RPMI7951 (cell line): ENCODE measurements at places on chromosomes 3 and 15. TPM values are rescaled to one million over a fixed set of nuclear protein-coding genes. Genes with fewer than 3 reads are reported as not detected.
A peak's percentile ranks its signal among the peaks of the same experiment; 100 is the strongest.

DNA sequence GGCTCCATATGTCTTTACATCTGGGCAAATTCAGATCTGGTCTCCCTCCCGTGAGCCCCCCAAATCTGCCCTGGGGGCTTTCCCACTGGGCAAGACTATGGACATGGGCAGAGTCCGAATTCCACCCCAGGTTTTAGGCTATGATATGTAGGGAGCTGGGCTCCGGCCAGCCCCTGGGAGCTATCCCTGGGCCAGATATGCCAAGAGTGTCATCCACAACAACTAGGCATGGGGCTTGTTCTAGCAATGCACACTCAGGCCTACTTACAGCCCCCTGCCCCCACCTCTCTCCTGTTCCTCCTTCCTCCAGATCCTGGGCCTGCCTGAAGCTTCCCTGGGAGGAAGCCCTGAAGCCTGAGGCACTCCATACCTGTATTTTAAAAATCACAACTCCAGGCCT is 622 bp downstream of the XIRP1 start:
- DNase-seq, result no peak

IQCF5 gene
- not detected in 2 replicates for total RNA-seq

TTLL13 gene
- not detected in 2 replicates for total RNA-seq

- DNase-seq, result no peak
Observed at GRCh38 chr3:61718565-61718964, 157.2 kb downstream of the PTPRG start.

DNA sequence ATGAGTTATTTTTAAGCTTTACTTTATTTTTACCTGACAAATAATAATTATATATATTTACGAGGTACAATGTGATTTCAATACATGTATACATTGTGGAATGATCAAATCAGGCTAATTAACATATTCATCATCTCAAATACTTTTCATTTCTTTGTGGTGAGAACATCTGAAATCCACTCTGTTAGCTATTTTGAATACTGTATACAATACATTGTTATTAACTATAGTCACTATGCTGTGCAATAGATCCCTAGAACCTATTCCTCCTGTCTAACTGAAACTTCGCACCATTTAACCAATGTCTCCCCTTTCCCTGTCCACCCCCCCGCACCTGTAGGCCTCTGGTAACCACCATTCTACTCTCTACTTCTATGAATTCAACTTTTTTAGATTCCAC is 7.9 kb upstream of the SPPL2A start:
- DNase-seq, result no peak

GRCh38 chr3:140311428-140311827 is 366.4 kb upstream of the TRIM42 start:
- DNase-seq, result no peak

DNA sequence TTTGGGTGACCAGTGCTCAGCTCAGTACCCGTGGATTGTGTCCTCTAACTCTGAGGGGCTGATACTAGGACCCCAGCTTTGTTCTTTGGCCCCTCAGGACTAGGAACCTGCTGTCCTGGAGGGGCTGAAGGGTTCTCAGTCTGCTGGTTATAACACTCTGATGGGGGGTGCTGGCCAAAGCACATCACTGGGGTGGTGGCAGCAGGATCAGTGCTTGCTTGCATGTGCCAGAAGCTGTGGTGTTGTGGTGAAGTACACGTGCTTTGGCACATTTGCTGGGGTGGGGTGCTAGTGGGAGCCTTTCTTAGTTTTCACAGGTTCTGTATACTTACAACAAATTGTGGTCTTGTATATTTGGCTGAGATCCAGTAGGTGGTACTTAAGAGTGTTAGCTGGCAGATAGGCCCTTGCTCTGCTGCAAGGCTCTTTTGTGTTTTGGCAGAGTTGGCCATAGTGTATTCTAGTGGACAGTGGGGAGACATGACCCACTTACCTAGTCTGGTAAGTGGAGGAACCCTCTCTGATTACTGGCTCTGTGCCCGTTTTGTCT is 344.3 kb downstream of the EDEM1 start:
- DNase-seq, result no peak

GRCh38 chr3:99875581-99875928 is 57.9 kb downstream of the CMSS1 start:
- DNase-seq, result no peak

RARRES1 gene
- total RNA-seq, result 3.7 and 4.0 TPM in 2 replicates

DNA sequence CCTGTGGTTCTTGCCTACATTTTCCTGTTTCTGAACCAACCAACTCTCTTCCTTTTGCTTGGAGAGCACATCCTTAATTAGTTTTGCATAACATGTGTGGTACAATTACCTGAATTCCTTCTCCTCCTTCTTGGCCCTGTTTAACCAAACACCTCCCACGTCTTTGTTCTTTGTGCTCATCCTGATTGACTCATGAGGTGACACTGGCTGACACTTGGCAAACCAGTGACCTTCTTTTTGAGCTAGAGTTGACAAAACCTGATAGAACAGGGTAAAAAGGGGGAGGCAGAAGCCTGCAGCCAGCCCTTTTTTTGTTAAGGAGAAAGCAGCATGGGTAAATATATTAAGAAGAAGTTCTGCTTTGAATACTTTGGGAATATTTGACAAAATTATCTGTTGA is 99.2 kb upstream of the SAMMSON start:
- DNase-seq, result no peak

DNA sequence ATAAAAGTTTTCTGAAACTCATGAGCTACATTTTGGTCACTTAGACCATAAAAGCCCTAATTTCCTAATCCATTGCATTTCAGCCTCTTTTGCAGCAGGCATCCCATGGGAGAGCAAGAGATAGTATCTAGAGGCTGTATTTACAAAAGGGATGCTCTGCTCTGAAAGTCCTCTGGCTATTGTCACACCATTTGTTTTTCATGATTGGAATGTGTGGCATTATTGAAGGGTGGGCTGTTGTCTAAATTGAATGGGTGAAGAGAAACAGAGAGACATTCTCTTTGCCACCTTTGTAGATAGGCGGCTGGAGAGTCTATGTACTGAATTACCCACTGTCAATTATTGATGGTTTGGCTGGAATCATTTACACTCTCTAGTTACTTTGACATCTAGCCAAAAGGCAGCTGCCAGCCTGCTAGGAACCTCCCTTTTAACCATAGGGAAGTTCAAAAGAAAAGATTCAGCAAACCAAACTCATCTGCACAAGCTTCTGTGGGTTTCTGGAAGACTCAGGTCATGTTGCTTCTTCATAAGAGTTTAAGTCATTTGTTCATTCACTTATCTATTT is 89.8 kb upstream of the RARB start:
- DNase-seq, result no peak

DNA sequence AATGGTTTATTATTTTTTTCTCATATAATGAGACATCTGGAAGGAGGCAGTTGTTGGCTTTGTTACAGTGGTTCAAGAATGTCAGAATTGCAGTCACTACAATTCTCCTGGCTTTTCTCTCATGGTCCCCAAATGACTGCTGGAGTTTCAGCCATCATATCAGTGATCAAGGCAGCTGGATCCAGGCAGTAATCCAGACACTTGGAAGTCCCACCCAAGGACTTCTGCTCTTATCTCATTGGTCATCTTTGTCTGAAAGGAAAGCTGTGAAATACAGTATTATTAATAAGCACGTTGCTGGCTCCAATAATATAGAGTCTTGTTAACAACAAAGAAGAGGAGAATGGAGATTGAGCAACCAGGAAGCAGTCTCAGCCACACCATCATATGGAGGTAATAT is 22.9 kb upstream of the MED12L start:
- DNase-seq, result no peak

GRCh38 chr3:152313430-152313829 is 44.7 kb downstream of the MBNL1 start:
- DNase-seq, result no peak

HPS3 gene
- 40.5 and 50.3 TPM in 2 replicates for total RNA-seq

C3orf85 gene
- not detected in 2 replicates for total RNA-seq

ADGRG7 gene
- total RNA-seq, result not detected in 2 replicates

DNA sequence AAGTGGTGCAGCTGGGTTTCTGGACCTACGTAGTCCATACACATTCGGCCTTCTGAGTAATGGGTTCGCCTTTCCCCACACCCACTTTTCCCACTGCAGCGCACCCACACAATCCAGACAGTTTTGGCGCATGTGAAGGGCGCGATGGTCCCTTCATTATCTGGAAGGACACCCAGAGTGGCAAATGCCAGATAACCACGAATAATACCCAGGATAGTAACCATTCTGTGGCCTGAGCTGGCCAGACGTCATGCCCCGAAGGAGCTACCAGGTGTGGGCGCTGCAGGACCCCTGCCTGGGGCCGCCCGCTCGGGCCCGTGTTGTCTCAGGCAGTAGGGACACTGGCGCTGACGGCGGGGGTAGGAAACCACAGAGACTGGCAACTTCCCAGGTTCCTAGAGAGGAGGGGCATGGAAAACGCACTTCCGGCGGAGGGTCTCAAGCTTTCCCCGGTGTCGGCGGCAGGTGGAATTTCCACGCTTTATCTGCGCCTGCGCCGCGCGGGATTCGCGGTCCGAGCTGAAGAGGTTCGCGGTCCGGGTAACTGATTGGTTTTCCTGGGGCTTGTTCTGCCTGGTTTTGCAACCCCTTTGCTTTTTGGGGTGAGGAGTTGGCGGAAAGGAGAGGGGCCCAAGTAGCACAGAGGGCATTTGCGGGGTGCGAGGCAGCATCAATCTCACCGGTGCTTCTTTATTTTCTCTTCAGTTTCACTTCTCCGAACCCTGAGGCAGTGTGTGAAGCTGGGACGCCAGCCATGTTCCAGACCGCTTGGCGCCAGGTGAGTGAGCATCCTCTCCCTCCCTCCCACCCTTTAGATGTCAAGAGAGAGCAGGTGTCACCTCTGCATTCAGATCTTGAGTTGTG is at the start of gene ZNF620:
Gene ZNF620 (plus strand): TSS at position 441 of the 864 bp plus-strand sequence. CDS start 314 bp downstream, at position 755.
- peak; percentile 64 for DNase-seq

DNA sequence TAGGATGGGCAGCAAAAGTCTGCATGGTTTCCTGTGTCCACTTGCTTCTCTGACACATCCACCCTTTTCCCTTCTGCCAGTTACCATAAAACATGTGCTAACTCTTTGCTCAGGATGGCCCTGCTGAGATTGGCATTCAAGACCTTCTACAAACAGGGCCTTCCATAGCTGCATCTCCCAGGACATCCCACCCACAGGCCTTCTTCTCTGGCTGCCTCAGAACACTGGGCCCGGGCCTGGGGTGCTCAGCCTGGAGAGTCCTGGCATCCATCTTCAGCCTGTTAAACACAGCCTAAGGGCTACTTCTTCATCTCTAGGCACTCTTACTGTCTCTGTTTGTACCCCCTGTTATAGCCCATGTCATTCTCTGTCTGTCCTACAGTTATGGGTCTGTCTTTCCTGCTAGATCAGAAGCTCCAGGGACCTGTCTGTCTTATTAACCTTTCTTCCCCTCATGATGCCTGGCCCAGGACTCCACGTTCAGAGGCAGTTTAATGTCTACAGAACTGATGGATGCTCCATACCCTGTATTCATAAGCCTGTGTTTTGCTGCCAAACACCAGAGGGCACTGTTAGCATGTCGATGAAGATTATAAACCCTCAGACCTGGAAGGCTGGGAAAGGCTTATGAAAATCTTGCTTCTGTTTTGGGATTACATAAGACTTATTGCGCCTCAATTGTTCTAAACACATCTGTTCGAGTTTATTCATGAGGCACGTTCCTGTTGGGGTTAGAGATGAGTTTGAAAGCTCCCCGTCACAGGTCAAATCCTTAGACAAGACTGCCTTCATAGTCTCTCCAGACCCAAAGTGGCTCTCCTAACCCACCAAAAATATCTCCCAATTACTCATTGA is 16.5 kb downstream of the SEMA3G start:
- DNase-seq, result peak; percentile 71

- no peak for DNase-seq
Observed at GRCh38 chr3:117998071-117998470, 1036.6 kb downstream of the IGSF11 start.

DNA sequence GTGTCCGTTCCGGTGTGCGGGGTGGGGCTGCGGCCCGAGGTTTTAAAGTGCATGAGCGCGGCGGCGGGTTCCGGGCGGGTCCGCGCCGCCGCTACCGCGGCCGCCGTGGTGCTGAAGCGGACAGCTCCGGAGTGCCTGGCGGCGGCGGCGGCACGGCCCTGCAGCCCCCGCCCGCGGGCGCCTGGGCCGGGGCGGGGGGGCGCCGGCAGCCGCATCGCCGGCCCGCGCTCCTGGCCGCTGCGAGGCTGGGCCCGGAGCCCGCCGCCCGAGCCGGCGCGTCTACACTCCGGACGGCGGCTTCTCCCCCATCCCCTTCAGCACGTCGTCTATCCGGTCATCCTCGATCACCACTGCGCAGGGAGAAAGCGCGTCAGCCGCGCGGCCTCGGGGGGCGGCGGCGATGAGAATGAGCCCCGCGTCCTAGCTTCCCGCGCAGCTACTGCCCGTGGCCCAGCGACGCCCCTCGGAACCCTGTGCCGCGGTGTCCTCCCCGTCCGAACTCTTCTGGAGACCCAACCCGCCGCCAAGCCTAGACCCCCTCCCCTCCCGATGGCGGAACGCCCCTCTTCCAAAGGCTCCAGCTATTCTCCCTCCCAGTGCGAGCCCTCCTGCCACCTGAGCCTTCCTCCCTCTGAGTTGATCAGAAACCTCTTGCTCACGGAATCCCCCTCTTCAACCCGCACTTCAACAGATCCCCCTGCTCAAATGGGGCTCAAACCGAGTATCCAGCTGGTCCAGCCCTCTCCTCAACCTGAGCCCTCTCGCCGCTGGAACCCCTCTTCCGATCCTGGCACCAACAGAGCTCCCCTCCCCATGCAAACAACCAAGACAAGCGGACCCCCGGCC is 1.3 kb downstream of the CAMK2N2 start:
- DNase-seq, result peak; percentile 25

GRCh38 chr15:58057559-58057958 is 8.0 kb downstream of the ALDH1A2 start:
- no peak for DNase-seq

PSMD2 gene
- 542 and 803 TPM in 2 replicates for total RNA-seq

DNA sequence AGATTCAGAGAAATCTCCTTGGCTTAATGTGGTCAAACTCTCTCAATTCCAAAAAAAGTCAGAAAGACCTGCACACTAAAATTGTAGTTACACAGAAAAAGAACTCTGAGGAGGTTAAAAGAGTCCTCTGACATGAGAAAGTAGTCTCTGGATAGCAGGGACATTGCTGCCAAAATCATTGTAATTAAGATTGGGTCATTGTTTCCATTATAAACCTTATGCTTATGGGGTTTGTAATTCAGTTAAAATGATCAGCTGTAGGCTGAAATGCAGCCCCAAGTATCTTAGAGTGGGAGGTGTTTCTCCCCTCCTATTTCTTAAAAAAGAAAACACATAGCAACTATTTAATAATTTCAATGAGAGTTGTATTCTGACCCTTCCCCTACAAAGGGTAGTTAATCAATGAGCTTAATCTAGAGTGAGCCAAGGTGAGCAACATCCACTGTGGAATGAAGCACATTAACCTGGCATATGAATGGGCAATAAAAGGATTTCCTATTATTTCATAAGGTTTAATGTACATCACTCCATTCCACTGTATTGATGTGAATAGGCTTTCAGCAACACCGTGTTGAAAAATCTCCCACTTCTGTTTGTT is 406.9 kb downstream of the TIGIT start:
- no peak for DNase-seq
